ENCODE measurements at places on chromosomes 12 and 14.

DNA sequence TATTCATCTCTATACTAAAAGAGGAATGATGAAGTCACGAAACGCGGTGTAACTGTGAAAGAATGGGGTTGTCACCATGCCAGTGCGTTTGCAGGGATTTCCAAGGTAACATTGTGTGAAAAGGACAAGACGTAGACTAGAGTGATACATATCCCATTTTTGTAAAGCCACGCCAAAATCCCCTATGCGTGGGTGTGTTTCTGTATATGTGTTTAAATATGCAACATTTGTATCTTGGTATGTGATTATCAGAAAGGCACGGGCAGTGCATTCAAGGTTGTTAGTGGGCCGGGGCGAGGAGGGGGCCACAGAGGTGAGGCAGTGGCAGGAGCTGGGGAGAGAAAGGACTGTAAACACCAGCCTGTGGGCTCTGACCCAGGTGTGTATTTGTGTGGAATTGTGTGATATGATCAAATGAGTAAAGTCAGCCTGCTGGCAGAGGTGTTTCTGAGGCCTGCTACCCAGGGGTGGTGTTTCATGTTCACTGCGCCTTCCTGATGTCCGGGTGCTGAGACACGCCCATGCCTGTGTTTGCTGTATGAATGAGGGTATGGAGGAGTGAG, 137.8 kb downstream of the ADGRD1 start:
- H3K4me1 ChIP-seq: no peaks in the 10 kb centered on the region
- H3K36me3 ChIP-seq: no peaks in the 10 kb centered on the region
- no peak overlapping the region for H3K4me3 ChIP-seq
- DNase-seq: no peak

- no peak overlapping the region for H3K27ac ChIP-seq
- H3K4me1 ChIP-seq: peaks cover 3% of the 10 kb centered on the region
- no peak overlapping the region for H3K4me3 ChIP-seq
- no peak for DNase-seq
Measured at GRCh38 chr12:45966486-45966885, 23.9 kb downstream of the SCAF11 start.

GRCh38 chr12:95796982-95797289, 6.4 kb upstream of the NTN4 start:
- H3K27me3 ChIP-seq: peaks cover under 1% of the 10 kb centered on the region
- no peak overlapping the region for H3K27ac ChIP-seq
- no peak for DNase-seq
- H3K36me3 ChIP-seq: no peaks in the 10 kb centered on the region

DNA sequence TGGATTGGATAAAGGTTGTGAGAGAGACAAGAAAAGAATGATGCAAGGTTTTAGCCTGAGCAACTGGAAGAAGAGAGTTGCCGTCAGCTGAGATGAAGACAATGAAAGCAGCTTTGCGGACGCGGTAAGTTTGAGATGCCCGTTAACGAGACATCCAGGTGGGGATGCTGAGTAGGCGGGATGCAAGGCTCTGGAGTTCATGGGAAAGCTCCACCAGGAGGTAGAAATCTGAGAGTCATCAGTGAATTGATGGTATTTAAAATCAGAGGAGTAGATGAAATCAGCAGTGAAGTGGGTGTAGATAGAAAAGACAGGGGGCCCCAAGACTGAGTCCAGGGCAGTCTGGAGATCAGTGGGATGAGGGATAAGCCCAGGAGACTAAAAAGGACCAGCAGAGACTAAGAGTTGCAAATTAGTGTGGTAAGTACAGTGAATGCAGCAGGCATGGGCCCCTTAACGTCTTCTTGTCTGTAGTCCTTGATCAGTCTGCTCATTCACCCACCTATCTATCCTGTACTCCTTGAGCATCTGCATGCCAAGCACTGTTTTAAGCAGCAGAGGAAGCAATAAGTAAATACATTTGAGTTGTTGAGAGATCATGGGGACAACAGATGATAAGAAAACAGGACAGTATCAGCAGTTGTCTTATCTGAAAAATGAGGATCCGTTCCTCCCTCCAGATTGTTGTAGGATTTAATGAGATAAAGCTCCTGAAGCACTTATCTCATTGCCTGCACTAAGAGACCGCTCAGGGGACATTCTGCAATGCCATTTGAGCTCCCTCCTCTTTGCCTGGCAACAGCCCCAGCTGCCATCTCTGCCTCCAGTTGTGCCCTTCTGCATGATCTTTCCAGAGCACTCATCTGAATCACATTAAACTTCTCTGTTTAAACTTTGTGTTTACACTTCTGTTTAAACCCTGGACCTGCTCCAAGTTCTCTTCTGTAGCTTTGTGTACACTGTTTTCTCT, 91.5 kb downstream of the APAF1 start:
- H3K4me3 ChIP-seq: no peak overlapping the region
- no peaks in the 10 kb centered on the region for H3K27me3 ChIP-seq
- no peak overlapping the region for H3K27ac ChIP-seq
- no peak for DNase-seq

DNA sequence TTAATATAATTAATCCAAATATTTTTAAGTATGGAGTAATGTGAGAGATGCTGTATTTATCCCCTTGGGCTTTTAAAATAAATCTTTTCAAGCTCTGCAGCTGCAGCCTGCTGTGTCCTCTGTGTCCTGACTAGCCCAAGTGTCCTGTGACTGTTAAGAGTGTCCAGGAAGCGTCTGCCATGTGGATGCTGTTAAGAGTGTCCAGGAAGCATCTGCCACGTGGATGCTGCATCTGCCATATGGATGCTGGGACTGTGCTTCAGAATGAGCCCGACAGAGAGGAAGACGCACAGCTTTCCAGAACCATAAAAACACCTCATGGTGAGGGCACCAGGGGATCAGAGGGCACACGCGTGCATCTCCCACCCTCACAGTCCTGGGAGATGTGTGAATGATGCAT, 307.2 kb downstream of the ADGRD1 start:
- no peaks in the 10 kb centered on the region for H3K4me1 ChIP-seq
- H3K27me3 ChIP-seq: no peaks in the 10 kb centered on the region
- H3K27ac ChIP-seq: no peak overlapping the region
- no peak overlapping the region for H3K4me3 ChIP-seq

GRCh38 chr14:96221109-96221650, 16.5 kb downstream of the BDKRB2 start:
- peaks cover 13% of the 10 kb centered on the region for H3K36me3 ChIP-seq
- H3K4me3 ChIP-seq: no peak overlapping the region
- no peak overlapping the region for H3K27ac ChIP-seq
- no peaks in the 10 kb centered on the region for H3K27me3 ChIP-seq
- peaks cover 20% of the 10 kb centered on the region for H3K4me1 ChIP-seq

DNA sequence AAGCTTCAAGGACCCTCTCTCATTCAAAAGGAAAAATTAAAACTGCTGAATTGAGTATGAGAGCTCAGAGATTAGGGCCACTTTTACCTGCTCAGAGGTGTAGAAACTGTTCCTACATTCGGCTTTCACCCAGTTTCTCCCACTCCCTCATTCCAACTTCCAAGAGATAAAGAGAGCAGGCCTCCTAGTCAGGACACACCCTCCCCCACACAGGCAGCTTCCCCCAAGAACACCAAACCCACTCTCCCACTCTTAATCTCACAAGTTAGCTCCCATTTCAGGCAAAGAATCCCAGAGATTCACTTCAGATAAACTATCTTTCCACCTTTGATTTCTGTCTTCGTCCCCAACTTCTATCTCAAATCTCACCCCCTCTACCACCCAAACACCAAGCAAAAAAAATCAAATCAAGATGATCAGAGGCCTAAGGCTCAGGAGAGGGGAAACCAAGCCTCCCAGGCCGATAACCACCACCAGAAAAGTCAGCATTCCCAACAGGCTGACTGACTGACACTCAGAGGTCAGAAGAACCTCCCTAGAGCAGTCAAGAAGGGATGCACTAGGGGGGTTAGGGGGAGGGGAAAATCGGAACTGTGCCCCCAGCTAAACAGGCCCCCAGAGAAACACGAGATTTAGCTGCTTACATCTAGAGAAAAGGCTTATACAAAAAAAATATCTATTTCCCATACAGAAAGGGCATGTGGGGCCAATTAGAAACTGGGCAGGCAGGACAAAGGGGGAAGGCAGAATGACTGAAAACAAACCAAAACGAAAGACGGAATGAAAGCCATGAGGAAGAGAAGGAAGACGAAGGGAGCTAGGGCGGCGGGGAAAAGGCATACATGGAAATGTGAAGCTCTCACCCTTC, 13.2 kb upstream of the CDH24 start:
- no peaks in the 10 kb centered on the region for H3K27me3 ChIP-seq
- peak overlapping the region; percentile 63 for H3K4me3 ChIP-seq
- H3K36me3 ChIP-seq: peaks cover 51% of the 10 kb centered on the region
- H3K27ac ChIP-seq: peak overlapping the region; percentile 78
- peak; percentile 18 for DNase-seq
